GM12892 (cell line): ENCODE measurements at places on chromosomes 1 and 21.

DNA sequence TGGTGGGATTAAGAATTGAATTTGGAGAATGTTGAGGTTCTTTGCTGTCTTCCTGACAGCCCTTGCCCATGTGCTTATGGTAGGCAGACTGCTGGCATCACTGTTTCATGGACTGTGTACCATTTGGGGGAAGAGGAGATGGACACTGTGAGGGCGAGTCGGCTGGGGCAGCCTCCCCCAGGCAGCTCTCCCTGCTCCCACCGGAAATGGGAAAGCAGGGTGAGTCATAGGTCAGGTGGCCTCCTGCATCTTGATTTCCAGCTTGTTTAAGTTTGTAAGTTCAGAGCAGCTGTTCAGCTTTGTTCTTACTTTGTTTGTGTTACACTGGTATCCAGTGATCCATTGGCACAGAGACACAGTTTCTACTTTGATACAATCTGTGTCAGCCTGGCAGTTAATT lies 87.2 kb upstream of the CNIH3 start:
- DNase-seq, result no peak

GRCh38 chr1:186983327-186983726 lies 154.6 kb downstream of the PLA2G4A start:
- no peak for DNase-seq

DNA sequence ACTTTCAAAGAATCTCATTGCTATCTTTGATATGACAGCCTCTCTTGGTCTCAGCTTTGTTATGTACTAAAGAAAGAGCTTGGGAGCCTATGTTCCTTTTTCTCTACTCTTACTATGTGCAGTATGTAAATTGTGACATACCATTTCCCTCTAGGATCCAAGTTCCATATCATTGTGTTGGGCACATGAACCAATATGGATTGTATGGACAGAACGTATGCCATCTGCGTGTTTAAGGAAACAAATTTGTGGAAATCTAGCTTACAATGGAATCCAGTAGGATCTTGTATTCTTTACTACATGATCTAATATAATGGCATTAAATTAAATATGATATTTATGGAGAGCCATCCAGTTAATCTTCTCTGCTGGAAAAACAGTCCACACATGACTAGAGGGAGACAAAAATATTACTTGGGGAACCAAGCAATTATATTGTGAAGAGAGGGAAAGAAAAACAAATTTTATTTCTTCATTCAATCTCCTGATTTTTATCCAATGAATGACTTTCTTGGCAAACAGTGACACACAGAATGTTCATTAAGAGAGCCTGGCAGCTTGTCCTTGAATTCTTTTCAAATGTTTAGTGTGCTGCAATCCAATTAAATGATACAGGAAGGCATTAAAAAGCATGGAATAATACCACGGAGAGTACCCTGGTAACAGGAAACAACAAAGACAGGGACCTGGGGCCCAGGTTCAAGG lies 106.5 kb upstream of the DAB1 start:
- DNase-seq, result no peak

DNA sequence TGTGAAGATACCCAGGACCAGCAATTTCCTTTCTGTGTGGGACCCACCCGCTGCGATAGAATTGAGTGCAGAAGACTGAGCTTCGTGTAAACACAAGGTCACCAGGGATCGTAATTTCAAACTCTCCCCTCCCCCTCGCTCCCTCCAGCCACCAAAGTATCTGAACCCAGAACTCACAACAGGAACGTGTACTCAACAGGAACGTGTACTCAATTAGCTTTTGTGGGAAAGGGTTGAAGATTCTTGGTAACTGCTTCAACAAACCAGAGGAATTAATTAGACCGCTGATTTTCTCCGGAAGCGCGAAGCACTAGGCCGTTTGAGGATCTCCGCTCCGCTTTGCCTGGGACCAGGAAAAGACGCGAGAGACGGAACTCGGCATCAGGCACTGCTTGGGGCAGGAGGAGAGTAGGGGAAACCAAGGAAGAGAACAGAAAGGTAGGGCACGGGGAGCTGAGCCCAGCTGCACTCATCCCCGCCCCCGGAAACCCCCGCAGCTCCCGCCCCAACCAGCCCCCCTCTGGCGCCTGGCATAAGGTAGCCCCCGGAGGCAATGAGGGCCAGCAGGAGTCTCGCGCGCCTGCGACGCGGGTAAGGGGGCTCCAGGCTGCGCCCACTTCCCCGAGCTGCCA lies 453 bp downstream of the DRAM2 start:
- DNase-seq, result peak; percentile 40

DNA sequence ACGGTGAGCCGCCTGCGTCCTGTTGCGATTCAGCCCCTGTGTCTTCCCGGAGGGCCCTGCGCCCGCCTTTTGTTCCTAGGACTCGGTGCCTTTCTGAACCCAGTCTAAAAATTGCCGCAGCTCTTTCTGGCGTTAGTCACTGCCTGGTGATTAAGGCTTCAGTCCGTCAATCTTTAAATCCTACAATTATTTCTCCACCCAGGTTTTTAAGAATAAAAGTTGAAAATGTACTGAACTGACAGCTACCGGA lies 16.2 kb upstream of the PDXK start:
- no peak for DNase-seq
